Activated T-cell treated with anti-CD3 and anti-CD28 coated beads, Interleukin-2, amount 50 U/mL, for 4 hours (primary cell): ENCODE measurements at places on chromosomes 11 and 22. TPM values are rescaled to one million over a fixed set of nuclear protein-coding genes. Genes with fewer than 3 reads are reported as not detected.

GRCh38 chr11:393219-394033 is 583 bp upstream of the PKP3 start:
- DNase-seq = no peak

GRCh38 chr11:45089251-45089650 is 57.2 kb upstream of the PRDM11 start:
- DNase-seq = no peak

DNA sequence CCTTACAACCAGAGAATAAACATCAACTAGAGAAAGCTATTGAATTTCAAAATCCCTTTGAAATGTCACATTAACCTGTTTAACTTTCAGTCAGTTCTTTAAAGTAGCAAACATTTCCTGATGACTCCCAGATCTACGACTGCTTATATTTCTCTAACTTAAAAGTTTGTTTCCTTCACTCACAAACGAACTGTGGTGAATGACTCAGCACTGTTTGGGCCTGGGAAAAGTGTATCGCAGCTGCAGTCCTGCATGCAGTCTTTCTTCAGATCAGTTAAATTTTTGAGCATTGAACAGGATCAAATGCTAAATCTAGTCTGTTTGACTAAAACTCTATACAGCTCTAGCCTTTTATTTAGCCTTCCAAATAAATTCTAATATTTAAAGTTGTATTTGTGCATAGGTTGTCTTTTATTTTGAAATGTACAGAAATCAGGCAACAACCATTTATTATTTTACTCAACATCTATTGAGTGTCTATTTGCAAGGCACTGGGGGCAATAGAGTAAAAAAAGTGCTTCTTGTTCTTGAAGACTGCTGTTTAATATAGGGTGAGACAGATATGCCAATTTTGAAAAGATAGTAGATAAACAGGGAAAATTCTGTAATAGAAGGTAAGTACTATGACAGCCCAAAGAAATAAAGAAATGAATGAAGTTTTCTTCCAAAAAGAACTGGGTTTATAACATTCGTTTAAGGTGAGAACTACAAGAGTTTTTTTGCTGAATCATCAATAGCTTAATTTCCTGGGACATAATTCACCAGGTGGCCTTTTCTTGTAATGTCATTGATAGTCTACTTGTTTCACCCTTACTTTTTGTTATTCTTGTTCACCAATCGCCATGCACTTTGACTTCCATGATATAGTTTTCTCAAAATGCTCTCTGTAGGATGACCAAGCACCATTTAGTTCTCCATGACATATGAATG is 235.4 kb downstream of the METTL15 start:
- no peak for DNase-seq

The PDE2A gene
- total RNA-seq = 0.71 TPM

The OR52H1 gene
- total RNA-seq = not detected

The KCNK7 gene
- 2.1 TPM for total RNA-seq

DNA sequence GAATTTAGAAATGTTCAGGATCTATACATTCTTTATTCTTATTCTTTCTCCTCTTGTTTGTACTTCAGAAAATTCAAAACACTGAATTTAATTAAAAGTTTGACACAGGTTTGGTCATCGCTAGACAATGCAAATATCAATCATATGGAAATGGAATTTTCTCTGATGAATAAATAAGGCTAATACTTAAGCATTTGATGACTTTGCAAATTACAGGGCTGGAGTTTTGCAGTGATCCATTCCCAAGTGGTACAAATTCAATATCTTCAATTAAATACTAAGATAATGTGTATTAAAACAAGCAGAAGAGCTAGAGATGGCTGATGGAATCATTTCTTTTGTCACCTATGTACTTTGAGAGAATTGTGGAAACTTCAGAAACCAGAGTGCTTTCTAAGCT is 439.6 kb downstream of the DYNC2H1 start:
- no peak for DNase-seq

The FGF3 gene
- total RNA-seq = not detected

DNA sequence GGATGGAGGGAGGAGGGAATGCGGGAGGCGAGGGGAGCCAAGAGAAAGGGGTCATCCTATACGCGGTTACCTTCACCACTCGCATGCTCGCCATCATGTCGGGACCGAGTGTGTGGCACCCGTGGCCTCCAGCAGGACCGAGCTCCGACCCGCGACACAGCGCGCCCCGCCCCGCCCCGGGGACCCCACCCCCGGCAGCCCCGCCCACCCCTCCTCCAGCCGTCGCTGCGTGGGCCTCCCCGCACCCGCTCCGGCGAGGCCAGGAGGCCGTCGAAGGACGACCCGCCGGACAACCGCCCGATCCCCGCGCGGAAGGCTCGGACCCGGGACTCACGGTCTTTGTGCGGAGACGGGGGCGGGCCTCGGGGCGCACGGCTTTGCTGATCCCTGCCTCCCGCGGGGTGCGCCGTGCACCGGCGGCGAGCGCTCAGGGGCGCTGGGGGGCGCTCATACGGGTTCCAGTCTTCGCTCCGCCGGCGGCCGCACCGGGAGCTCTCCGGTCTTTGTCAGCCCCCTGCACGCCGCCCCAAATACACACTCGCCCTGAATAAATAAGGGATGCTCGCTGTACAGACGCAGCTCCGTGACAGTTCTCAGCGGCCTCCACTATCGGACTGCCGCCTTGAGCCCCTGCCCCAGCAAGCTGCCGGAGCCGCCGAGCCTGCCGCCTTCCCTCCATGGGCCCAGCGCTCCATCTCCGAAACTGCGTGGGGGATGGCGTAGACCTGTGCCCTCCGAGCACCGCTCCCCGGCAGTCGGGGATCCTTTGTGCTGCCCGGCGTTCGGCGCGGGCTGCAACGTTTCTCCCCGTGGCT is at the start of gene UBE2L6:
UBE2L6 (minus strand) TSS at position 158 of the 815 bp plus-strand sequence; CDS start at position 97, 61 bp downstream.
- peak; percentile 66 for DNase-seq

GRCh38 chr22:22129387-22129786 is 115.2 kb upstream of the VPREB1 start:
- no peak for DNase-seq

The SELENOM gene
- 8.1 TPM for total RNA-seq

DNA sequence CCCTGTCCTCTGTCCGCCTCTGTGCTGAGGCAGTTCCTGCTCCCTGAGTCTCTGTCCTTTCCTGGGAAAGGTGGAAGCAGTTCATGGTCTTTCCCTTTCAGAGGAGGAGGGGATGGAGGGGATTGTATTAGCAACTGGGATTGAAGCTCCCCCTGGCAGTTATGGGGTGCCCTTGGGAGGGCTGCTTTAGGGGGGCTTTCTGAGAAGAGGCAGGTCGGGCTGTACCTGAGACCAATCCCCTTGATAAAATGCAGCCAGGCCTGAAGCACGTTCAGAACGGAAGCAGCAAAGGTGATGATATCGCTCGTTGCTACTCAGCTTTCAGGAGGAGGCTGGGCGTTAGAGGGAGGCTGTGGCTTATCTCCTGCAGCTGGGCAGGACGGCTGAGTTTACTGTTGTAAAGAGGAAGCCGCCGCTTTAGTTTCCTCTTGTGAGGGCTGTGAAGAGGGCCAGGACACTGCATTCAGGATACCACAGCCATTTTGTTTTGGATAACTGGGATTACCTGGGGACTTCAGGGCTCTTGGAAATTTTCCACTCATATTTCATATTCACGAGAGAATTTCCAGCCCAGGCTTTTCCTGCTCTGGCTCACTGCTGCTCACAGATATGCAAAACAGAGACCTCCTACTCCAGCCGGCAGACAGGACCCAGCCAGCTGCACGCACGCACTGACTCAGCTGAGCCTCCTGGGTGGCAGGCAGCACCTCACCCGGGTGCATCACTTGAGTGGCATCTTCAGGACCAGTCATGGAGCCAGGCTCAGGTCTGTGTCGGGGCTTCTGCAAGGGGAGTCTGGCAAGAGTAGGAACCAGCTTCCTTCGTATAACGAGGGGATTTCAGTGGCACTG is 798 bp downstream of the AMPD3 start:
- DNase-seq = peak; percentile 70
